Stimulated activated CD4-positive, alpha-beta T cell treated with anti-CD3 and anti-CD28 coated beads, Interleukin-1b, Interleukin-23, amount 100 ng/mL, for 24 hours (primary cell): ENCODE measurements at places on chromosomes 11 and 22.

- DNase-seq, result no peak
These were observed 29.9 kb downstream of the CTNND1 start for GRCh38 chr11:57791321-57792059.

DNA sequence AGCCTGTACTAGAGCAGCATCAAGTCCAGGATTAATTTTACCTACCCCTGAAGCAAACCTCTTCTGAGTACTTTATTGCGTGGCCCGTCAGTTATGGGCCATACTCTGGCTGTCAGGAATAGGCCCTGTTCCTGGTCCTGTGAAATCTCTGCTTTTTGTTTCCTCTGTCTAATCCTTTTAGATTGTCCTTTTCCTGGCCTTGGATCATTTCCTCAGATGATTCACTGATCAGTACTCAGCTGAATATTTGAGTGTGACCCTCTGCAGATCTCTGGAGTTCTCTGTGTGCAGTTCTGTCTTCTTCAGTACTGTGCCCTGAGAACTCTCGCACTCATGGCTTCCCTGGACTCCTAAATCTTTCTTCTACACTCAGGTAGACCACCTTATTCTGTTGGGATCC, 123.5 kb downstream of the UVRAG start:
- DNase-seq, result no peak

GRCh38 chr11:115617767-115618166, 113.6 kb upstream of the CADM1 start:
- DNase-seq, result no peak

DNA sequence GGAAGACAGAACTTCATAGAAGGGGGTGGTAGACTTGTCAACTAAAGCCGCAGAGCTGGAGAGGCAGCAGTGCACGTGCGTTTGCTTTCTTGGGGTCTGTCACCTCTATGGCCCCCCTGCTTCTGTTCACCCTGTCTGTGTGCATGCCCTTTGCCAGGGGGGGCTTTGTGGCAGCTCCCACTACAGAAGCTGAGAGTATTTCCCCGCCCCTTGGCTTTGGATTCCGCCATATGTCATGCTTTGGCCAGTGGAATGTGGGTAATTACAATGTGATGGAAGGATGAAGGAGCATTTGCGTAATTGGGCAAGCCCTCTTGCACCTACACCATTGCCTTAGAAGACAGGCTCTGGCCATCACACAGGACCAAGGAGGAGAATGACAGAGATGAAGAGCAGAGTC, 153.0 kb downstream of the MPPED1 start:
- no peak for DNase-seq

DNA sequence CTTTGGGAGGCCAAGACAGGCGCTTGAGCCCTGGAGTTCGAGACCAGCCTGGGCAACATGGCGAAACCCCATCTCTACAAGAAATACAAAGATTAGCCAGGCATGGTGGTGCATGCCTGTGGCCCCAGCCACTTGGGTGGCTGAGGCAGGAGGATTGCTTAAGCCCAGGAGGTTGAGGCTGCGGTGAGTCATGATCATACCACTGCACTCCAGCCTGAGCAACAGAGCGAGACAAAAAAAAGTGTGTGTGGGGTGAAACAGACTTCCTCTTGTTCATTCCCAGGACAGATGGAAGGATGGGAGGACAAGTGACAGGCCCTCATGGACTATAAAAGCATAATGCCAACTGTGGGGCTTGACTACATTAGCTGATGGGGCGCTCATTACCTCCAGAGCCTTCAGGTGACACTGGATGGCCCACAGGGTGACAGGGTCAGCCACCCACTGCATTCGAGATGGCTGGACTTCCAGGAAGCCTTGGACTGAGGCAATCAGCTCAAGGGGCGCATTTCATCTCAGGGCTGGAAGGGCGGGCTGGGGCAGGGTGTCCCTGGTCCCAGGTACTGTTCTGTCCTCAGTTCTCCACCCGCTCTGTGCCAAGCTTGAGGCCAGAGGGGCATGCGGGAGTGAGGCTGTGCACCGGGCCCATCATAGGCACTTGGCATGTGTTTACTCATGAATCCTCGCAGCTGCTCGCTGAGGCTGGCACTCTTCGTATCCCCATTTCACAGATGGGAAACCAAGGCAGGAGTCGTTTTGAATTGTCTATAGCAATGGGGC, 12.5 kb downstream of the NPTXR start:
- no peak for DNase-seq

GRCh38 chr11:37378958-37379357, 780.9 kb upstream of the RAG2 start:
- no peak for DNase-seq

- no peak for DNase-seq
These were observed 6.0 kb downstream of the P2RX6 start for GRCh38 chr22:21020802-21021429.
